ENCODE measurements at places on chromosomes 2 and 18.

DNA sequence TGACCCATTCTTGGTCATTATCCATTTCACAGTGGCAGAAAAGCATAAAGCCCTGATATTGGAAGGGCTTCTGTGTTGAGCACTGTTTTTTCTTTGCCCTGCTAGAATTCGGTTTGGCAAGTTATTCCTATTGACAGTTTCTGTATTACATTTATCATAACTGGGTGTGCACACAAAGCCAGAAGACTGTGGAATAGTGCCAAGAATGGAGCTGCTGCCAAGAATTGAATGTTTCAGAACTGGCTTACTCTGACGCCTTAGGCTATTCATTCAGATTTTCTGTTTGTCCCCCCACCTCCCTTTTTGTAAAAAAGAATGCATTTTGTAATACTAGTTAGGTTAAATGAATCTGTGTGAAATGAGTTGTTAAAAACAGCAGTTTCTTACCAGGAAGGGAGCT, 12.7 kb downstream of the KDM3A start:
- DNase-seq, result peak; percentile 92

DNA sequence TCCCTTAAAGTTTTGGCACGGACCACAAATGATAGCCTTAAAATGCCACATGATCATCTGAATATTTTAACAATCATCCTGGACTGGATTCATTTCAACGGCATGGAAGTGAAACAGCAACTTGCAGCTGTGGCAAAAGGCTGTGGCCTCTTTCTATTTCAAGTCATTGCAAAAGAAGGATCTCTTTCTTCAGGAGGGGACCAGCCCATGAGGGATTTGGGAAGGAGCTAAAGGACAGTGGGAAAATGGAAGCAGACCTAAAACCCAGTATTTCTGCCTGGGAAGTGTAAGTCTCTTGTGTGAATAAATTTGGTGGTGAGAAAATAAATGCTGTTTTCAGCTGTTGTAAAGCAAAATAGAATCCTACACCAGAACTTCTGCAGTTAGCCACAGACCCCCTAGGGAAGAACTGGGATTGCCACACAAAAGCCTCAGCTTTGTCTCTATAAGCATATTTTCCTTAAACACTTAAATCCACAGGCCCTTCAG, 107.3 kb upstream of the ZFP36L2 start:
- peak; percentile 80 for DNase-seq

GRCh38 chr2:68482296-68482820, 15.0 kb downstream of the APLF start:
- no peak for DNase-seq

DNA sequence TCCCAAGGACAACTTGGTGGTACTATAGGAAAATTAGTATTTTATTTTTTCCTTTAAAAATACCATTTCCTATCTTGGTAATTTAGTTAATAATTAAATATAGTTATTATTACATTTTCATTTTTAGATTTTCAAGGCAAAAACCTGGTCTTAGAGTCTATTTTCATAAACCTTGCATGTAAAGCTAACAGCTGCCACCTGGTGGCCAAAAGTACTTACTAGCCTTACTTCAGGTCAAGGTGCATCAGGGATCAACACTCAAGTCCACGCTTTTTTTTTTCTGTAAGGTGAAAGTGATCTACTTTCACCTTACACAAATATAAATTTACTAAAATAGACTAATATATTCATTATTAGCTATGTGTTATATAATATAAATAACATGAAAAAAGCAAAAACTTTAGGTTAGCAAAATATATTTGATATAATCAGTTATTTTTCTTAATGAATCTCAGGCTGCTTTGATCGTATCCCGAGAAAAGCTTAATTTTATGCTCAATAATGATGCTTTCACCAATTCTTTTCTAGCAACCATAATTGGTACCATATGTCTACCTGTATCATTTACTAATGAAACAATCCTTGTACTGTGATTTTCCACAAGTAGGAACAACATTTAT, 62.5 kb downstream of the RELCH start:
- peak; percentile 81 for DNase-seq

Data from tongue (tissue), 3 donors.